ENCODE measurements at places on chromosomes 4 and X. TPM values are rescaled to one million over a fixed set of nuclear protein-coding genes. Genes with fewer than 3 reads are reported as not detected.

Gene STK26
- 49.9 TPM for total RNA-seq

Gene PPM1K
- 9.5 TPM for total RNA-seq

Gene LNX1
- 1.6 TPM for total RNA-seq

DNA sequence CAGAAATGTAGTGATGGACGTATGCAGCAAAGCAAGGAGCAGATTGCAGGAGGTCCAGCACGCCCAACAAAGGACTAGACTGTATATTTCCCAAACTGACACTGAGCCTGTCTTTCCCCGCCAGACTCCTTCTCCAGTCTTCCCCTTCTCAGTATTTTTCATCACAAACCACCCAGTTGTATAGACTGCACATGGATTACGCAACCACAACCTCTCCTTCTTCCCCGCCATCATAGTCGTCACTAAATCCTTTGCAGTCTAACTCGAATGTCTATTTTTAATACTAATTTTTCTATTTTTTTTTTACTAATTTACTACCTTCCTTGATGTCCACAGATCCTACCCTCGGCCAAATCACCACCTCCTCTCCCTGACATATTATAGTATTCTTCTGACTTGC lies 105.4 kb downstream of the MTNR1A start:
- no peak for DNase-seq

DNA sequence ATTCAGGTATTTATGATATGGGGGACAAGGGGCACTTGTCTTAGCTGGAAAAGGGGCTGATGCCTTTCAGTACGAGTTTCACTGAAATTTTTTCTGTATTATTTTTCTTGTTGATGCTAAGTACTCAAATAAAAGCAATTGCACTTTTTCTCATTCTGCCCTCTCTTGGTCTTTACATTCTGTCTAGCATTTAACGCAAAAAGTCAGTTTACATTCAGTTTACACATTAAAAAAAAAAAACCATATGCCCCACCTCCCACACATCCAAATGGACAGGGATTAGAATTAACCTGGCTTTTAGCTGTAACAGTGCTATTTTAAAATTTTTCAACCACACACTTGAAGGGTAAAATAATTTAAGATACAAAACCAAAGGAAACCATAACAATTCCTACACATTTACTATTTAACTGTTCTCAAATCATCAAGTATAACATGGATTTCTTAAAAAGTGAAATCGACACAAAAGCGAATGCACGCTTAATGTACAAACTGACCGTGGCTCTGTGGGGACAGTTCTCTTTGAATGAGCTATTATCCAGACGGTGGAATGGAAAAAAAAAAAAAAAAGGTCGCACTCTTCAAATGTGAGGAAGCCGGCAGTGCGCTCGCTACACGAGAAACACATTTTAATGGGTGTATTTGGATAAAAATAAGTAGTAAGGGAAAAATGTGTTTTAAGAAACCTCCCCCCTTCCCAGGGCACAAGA lies 1.4 kb downstream of the AMMECR1 start:
- DNase-seq: peak; percentile 4

DNA sequence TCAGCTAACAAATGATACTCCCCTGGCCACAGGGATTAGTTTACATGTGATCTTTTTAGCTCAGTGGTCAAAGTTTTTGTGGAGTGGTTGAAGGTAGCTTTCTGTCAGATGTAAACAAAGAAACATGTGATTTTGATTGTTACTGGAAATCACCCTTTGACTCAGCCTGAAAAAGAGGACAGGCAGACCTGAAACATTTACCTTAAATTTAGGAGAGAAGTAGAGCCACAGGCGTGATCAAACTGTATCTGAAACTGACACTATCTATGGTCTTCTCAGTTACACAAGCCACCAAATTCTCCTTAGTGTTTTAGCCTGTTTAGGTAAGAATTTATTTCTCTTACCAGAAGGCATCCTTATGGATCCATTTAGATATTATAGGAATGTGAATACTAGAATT lies 136.7 kb downstream of the CBLL2 start:
- no peak for DNase-seq

- DNase-seq: peak; percentile 27
These were observed 71.0 kb downstream of the DDX60L start for GRCh38 chr4:168409089-168409801.

DNA sequence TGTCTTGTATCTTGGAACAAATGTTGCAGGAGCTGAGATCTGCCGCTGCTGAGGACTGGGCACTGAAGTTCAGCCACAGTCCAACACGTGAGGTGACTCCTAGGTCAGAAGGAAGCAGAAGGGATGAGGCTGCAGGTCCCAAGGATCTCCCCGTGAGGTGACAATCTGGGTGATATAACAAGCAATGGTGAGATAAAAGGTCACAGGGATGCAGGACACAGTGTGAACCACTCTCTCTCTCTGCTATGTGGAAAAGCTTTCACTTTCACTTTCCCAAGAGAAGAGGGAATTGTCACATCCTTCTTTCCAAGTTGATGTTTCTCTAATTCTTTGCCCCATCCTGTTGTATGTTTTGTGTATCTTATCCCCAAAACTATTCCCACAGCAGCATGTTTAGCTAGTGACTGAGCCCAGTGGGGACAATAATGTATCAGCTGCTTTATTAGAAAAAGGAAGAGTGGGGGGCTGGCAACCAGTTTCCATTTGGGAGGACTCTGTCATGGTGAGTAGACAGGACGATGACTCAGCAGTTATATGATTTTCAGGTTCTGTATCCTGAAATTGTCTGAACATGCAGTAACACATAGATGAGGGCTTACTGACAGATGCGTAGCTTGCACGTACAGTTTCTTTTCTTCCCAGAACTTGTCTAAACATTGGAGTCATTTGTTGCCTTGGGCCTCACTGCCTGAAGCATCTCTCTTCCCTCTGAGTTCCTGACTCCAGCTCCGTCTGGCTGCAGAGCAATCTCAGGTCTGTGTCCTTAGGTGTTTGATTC lies 1415.8 kb upstream of the TENM3 start:
- peak; percentile 94 for DNase-seq

- DNase-seq: peak; percentile 0
These were observed 124.4 kb downstream of the CHRDL1 start for GRCh38 chrX:110671068-110671803.

DNA sequence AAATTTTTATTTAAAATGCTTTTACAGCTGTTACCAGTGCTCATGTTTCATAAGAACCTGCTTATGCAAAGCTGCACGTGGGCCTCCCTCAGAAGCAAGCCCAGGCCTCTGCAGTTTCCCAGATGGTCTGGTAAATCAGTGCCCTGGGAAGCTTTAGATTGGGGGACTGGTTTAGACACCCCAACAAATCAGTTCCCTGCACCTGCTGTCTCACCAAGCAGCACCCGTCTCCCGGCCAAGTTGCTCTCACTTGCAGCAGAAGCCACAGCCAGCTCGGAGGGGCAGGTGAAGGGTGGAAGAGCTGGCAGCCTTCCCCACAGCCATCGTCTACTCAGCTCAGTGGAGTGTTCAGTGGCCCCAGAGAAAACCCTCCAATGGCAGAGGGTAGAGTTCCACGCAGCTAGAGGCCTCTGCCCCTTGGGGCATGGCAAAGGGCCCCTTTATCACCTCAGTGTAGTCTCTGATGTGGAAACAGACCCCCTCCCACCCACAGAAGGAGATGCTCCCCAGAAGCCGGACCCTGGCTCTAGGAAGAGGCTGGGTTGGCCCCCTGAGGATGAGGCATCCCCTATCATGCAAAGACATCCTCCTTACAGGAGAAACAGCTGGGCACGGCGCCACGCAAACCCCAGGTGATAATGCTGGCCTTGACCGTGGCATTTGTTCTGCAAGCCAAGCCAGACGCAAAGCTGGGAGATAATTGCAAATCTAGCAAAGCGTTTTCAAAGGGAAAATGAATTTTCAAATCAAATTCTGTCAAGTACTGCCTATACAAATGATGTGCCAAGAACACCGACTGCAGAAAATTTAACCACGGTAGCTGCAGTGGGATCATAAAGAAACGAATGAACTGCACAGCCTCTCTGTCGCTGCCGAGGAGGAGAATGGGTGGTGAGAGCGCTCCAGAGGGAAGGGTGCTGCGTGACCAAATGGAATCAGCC lies 51.9 kb downstream of the ZFYVE28 start:
- DNase-seq: no peak

DNA sequence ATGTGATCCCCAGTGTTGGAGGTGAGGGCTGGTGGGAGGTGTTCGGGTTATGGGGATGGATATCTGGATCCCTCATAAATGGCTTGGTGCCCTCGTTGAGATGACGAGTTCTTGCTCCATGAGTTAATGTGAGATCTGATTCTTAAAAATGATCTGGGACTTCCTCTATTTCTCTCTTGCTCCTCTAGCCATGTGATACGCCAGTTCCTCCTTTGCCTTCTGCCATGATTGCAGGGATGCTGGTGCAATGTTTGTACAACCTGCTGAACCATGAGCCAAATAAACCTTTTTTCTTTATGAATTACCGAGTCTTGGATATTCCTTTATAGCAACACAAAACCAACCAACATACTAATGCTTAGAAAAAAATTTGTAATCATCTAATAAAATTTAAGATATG lies 56.6 kb downstream of the STAP1 start:
- DNase-seq: no peak

DNA sequence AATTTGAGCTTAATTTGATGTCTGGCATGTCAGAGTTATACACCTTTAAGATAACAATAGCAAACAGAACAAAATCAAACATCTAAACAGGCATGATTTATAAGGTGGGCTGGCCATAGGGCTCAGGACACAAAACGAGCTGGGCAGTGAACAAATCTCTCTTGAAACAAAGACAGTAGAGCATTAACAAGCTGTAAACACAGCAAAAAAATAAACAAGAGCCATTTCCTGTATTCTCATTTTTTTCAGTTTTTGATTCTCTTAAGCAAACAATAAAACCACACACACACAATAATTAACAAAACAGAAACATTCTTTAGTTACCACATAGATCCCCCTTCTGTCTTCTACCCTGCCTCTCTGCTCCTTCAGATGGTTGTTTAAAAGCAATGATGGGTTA lies 68.3 kb upstream of the TMEM150C start:
- no peak for DNase-seq

DNA sequence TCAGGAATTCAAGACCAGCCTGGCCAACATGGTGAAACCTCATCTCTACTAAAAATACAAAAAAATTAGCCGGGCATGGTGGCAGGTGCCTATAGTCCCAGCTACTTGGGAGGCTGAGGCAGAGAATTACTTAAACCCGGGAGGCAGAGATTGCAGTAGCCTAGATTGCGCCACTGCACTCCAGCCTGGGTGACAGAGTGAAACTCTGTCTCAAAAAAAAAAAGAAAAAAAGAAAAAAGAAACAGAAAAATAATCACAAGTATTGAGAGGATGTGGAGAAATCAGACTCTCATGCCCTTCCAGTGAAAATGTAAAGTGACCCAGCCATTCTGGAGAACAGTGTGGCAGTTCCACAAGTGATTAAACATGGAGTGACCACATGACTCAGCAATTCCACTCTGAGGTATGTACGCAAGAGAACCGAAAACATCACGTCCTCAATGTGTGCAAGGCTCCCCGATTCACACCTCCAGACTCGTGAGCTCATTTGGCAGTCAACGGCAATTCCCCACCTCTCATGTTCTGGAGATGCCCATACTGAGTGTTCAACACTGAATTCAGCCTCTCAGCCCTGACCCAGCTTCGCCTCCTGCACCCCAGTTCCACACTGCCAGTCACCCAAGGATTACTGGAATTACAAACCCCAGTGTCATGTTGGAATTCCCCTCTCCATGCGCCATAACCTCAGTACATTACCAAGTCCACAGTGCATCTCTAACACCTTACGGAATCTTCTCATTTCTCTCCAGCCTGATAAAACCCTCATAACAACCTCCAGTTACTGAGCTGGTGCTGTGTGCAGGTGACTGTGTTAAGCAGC lies 21.1 kb downstream of the ACOX3 start:
- no peak for DNase-seq

DNA sequence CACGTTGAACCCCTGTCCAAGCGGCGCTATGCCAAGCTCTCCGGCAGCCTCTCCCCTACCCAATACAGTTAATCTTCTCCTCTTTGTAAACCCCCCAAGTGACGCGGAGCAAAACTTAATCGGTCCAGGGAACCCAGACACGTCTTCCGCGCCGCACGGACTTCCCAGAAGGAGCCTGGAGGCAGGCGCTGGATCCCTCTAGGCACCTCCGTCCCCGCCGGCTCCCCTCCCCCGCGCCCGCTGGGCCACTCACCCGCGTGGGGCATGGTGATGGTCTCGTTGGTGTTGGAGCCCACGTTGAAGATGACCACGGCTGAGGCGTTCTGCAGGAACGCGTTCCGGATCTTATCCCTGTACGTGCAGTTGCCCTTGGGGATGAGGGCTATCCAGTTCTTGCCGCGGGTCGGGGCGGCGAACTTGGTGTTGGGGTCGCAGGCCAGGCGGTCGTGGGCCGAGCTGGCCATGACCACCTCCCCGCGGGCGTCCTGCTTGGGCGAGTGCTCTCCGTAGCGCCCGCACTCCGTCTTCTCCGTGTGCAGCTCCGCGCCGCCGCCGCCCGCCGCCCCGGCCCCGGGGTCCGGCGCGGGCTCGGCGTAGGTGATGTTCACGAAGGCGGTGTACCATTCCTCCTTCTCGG lies 1.1 kb downstream of the RNF150 start:
- DNase-seq: no peak

DNA sequence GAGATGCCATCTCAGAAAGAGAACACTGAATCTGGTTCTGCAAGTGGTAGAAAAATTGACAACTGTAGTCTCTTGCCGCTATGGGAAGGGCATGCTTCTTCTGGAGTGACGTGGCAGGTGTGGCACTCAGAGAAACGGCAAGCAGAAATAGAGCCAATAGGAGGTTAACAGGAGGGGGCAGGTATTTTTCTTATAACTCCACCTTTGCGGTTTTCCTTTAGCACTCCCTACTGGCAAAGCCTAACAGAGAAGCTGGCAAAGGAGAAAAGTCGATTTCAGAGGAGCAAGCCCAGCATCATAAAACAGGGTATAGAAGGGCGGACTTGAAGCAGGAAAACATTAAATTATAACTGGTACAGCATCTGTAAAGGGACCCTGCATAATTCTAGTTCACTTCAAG lies 1382.2 kb downstream of the PCDH18 start:
- DNase-seq: no peak

- DNase-seq: no peak
These were observed 111.1 kb upstream of the GRPR start for GRCh38 chrX:16012250-16012649.

- no peak for DNase-seq
These were observed 23.5 kb upstream of the CEP135 start for GRCh38 chr4:55925241-55925640.

DNA sequence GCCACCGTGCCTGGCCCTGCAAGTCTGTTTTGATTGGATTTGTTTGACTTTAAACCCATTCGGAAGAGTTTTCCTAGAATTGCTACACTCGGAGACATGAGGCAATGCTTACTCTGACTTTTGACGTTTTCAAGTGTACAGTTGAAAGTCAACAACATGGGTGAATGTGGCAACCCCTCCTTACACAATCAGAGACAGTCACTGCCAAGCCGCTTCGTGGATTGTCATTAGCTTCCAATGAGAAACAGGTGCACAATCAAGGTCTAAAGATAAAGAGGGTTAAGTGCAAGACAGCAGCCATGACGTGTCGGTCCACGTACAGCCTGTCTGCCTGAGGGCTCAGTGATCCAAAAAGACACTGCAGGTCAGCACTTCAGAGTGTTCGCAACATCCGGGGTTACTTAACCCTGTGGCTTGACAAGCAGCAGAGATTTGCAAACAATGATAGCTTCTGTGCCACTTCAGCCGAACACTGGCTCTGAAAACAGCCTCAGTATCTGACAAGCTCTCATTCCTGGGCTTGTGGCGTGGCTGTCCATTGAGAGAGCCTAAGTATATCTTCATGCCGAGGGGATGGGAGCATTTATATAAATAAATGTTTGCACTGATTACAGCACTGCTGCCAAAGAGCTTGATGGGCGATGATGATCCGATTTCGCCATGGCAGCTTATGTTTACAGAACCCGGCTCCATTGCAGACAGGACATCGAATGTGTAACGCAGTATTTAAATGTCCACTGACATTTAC lies 180.0 kb downstream of the DHRSX start:
- DNase-seq: peak; percentile 81

Measured in bronchial epithelial cell (primary cell).